ENCODE measurements at places on chromosomes 3 and 15.

GRCh38 chr3:48694610-48695392, 9.1 kb upstream of the NCKIPSD start:
- DNase-seq = no peak

DNA sequence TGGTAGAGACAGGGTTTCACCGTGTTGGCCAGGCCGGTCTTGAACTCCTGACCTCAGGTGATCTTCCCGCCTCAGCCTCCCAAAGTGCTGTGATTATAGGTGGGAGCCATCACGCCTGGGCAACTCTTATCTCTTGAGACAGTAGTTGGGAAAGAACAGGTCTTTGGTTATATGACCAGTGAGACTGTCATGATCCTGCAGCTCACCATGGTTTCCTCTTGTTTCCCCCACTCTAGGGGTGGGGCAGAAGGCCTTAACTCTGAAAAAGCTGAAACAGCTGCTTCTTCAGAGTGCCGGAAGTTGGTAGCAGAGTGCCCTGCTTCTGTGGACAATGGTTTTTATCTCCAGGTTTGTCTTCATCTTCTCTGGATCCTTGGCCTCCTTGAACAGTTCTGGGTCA, 4.7 kb upstream of the TYRO3 start:
- DNase-seq = no peak

DNA sequence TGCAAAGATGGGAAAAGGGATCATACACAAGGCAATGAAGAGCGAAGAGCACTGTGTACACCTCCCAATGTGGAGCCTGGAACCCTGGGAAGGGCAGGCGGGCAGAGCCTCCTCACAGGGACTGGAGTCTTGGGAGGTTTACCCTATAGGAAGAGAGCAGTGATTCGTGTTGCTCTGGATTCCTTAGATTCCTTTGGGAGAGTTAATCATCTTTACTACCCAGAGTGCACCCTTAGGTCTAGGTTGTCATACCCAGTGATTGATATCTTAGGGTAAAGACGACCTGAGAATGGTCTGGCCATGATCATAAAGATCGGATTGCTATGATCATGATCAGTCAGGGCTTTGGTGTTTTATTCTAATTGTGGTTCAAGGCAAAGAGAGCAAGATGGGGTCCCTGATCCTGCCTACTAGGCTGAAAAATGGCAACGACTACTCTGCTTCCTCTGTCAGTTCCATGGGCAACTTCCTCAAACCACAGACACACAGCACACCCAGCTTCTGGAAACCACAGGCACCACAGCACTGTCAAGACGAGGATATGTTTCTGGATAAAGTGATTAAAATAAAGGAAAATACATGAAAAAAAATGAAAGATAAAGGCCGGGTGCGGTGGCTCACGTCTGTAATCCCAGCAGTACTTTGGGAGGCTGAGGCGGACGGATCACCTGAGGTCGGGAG, 20.4 kb upstream of the MAP6D1 start:
- no peak for DNase-seq

DNA sequence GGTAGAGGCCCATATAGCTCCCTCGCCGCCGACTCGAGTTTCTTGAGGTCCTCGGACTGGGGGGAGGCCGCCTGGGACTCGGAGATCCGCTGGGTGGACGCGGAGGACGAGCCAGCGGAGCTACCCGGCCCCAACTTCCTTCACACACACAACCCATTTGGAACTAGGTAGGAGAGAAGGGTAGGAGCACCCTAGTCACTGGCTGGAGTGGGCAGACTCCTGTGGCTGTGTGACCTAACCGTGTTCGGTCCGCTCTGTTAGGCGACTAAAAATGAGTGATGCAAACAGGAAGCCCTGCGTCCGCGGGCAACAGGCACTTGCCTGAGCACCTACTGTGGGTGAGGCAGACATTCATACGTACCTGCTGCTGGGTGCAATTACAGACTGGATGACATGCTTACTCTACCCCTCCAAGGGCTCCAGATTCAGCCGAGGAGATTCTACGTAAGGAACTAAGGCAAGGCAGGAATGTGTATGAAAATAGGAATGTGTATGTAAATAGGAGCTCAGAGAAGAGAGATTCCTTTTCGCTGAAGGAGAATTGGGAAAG, 4.6 kb upstream of the SIN3A start:
- no peak for DNase-seq

- no peak for DNase-seq
Measured at GRCh38 chr3:131079086-131079485, 52.4 kb downstream of the NEK11 start.

DNA sequence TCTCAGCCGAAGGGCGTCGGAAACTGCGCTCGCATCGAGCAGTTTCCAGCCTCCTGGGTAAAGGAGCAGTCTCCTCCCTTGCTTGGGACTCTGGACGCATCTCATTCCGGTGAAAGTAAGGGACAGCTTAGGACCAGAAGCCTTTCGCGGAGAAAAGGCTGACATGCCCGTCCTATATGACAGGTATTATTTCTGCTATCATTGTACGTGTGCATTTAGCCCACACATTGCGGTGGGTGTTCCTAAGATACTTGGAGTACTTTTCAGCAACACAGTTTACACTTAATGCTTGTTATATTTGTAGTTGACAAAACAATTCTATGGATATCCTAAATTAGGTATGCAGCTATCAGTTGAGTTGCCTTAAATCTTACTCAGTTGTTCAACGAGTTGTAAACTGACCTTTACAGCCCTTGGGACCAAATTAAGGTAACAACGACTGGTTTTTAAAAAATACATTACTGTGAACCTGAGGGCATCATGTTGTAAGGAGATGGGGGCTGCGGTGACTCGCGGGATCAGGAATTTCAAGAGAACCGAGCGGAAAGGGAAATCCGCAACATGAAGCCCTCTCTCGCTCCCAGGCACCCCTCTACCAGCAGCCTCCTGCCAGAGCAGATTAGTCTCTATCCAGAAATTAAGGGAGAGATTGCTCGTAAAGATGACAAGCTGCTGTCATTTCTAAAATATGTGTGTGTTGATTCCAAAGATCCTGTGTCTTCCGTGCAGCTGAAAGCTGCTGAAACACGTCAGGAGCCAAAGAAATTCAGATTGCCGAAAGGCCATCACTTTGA, 632 bp upstream of the COPS2 start:
- DNase-seq = peak; percentile 21

DNA sequence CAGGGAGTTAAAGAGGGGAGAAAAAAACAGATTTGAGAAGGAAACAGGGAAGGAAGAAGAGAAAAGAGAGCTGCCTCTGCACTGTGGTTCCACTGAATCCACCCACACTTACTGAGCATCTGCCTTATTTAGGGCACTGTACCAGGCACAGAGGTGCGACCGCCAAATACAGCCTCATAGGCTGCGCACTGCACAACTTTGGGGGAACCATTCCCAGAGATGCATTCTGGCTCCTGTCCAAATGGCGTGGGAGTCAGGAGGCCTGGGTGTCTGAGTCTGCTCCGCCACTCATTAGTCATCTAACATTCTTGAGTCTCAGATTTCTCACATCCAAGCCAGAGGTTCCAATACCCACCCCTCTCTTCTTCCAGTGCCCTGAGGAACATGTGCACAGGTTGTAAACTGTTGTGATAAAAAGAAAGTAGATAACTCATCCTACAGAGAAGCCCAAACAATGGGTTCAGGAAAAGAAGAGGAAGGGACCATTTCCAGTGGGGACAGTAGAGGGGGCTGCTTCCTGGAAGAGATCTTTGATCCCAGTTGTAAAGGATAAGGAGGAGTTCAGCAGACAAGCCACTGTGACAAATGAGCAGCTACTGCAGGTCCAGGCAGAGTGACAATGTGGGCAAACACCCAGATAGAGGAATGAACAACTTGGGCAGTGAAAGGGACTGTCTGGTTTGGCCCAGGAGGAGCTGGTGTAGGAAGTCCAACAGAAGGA, 254.6 kb downstream of the UACA start:
- no peak for DNase-seq

- peak; percentile 64 for DNase-seq
Measured at GRCh38 chr3:181790561-181790960, 78.8 kb downstream of the SOX2 start.

DNA sequence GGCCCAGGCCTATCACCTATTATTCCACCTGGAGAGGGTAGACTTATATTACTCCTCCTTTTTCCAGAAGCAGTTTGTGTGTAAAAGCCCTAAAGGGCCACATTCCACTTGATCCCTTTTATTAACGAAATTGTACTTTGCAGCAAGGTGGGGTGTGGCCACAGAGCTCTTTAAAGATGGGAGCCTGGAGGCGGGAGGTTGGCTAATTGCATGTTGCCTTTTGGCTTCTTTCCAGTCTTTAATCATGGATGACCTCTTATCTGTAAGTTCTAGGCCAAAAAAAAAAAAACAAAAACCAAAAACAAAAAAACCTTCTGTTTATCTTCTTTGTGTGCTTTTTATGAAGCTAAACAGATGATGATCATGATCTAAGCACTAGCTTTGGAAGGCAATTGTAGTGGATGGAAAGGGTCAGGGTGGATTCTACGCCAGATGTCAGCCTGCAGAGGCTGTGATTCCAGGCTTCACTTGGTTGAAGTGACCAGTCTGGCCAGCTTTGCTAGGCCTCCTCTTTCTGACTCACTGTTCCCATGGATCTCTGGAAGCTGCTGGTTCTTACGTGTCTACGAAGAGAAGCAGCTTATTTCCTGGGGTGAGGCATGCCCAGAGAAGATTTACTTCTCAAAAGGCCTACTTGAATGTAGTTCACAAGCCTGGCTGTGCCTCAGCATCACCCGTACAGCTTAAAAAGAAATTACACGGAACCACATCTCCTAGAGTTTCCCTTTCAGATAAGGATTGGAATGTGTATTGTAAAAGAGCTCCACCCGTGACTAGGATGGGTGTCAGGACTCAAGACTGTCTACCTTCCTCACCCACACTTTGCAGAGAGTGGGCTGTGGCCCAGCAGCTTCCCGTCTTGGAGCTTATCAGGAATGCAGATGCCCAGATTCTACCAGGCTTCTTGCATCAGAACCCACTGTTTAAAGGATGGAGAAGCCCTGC, 330.9 kb upstream of the C2CD4B start:
- DNase-seq = no peak

- DNase-seq = no peak
Measured at GRCh38 chr3:81947359-81947758, 185.9 kb upstream of the GBE1 start.

GRCh38 chr3:9396301-9396631, 1.1 kb upstream of the SETD5 start:
- peak; percentile 91 for DNase-seq

- peak; percentile 59 for DNase-seq
Measured at GRCh38 chr3:9398700-9399336, 1.4 kb downstream of the SETD5 start.

DNA sequence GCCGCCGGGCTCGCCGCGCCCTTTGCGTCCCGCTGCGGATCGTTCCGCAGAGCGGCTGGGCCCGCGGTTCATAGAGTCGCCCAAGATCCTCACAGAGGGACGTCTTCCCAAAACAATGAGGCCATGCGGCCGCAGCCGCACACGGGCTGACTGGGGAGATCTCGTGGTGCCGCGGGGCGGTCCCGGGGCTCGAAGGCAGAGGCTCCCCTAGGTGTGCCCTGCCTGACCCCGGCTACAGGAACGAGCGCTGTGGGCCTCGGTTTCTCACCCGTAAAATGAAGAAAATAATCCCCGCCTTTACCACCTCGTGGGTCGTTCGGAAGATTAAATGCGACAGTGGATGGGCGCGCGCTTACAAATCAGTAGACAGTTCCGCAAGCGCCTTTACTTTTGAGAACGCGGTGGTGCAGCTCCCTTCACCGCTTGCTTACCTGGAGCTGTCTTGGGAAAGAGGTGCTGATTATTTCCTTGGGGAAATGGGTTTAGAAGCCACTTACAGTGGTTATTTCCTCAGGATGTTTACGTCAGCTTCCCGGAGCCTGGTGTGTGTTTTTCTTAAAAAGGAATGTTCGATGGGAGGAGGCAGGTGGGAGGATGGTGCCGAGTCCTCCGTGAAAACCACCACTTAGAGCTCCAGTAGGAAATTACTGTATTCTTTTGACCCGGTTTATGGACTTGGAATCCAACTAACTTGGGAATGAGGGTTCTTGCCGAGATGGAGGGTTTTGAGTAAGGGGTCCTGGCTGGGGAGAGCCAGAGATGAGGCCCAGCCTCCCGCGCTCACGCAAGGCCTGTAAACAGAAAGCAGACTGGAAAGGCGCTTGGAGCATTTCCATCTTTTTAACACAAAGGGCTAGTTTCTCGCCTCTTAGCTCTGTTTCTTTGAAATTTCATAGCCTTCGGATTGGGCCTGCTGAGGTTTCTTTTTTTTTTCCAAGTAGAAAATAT, 1.9 kb upstream of the MEX3B start:
- DNase-seq = no peak

DNA sequence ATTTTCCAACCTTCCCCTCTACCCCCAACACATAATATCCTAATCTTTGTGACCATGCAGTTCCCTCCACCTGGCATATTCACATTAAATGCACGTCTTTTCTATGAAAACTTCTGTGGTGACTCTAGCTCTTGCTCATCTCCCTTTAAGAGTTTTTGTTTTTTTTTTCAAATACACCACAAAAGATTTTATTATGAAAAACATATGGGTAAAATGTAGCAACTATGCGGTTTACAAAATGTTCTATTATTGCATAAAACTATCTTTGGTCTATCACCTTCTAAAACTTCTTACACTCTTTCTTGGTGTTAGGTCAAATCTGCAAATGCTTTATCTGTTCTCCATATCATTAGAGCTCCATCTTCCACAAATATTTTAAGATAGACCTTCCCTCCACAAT, 38.6 kb upstream of the ADGRG7 start:
- no peak for DNase-seq

- no peak for DNase-seq
Measured at GRCh38 chr15:49506341-49506740, 83.3 kb downstream of the FGF7 start.

DNA sequence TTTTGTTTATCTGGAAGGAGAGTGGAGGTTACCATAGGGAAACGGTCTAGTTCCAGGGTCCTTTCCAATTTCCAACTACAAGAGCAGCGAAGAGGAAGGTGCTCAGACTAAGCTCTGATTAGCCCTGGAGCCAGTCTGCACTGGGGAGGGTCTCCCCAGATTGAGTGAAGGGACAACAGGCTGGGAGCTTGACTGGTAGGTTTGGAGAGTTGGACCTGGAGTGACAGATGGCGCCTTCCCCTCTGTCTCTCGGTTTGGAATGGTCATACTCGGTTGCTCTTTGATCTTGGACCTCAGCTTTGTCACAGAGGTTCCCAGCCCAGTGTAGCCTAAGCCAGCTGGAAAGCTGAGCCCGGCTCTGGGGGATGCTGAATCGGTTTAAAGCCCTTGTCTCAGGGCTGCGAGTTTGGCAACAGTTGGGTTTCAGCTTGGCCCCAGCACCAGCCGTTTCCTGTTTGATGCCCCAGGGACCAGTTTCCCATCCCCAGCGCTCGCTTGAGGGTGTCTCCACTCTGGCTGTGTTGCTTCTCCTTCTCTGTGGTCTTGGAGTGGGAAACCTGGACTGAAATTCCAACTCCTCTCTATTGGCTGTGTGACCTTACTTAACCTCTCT, 53.1 kb upstream of the ULK4 start:
- peak; percentile 66 for DNase-seq

Data from muscle of arm (tissue), 14 donors.